ENCODE measurements at places on chromosomes 1 and 21. TPM values are rescaled to one million over a fixed set of nuclear protein-coding genes. Genes with fewer than 3 reads are reported as not detected.

The TMEM54 gene
- 878 TPM for total RNA-seq

DNA sequence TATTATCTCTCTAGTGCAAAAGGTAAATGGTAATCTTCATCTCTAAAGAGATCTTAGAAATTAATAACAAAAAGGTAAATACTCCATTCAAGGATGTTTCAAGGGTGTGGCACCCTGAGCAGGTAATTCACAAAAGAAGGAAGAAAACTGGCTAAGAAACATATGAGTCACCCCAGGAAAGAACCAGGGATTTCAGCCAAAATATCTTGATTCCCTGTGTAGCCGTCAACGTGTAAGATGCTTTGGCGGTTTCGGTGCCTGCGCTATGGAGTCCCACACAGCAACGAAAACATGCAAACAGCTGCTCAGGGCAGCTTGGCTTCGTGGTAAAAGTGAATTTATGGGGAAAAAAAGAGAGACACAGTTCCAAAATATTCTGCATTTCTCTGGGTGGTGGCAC lies 3.7 kb downstream of the ITGB2 start:
- H3K4me3 ChIP-seq: no peak overlapping the region
- H3K4me1 ChIP-seq: peaks cover 5% of the 10 kb centered on the region
- no peaks in the 10 kb centered on the region for H3K36me3 ChIP-seq
- no peak overlapping the region for H3K27ac ChIP-seq
- H3K27me3 ChIP-seq: no peaks in the 10 kb centered on the region
- DNase-seq: no peak

GRCh38 chr1:41184446-41184845 lies 57.7 kb downstream of the SCMH1 start:
- H3K27me3 ChIP-seq: no peaks in the 10 kb centered on the region
- DNase-seq: no peak
- no peaks in the 10 kb centered on the region for H3K4me1 ChIP-seq

The PARK7 gene
- 184 TPM for total RNA-seq

DNA sequence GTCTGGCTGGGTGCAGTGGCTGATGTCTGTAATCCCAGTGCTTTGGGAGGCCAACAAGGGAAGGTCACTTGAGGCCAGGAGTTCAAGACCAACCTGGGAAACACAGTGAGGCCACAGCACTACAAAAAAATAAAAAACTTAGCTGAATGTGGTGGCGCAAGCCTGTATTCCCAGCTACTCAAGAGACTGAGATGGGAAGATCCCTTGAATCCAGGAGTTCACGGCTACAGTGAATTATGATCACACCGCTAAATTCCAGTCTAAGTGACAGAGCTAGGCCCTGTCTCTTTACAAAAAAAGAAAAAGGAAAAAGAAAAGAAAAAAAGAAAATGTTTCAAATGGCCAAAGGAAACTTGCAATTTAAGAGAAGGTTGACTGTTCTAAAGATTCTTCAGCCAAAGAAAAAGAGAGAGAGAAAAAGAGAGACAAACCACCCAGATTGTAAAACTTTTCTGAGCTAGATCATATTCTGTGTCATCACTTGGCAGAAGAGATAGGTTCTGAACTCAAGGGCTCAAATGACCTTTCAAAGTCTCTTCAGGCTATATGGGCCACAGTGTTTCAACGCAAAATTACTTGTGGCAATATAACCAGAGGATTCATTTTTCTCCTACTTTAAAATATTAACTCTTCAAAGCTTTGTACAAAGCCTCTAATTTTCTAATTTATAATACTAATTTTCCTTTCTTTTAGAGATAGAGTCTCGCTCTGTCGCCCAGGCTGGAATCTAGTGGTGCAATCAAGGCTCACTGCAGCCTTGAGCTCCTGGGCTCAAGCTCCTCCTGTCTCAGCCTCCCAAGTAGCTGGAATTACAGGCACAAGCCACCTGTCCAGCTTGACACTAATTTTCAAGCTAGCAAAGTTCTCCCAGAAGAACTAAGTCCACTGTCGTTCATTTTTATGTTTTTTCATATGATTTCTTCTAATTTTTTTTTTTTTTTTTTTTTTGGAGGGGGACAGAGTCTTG lies 20.5 kb downstream of the ARID4B start:
- H3K4me3 ChIP-seq: no peak overlapping the region
- H3K27me3 ChIP-seq: no peaks in the 10 kb centered on the region
- no peaks in the 10 kb centered on the region for H3K36me3 ChIP-seq
- no peak overlapping the region for H3K27ac ChIP-seq
- H3K4me1 ChIP-seq: no peaks in the 10 kb centered on the region
- DNase-seq: no peak

The TMCO4 gene
- 26.9 TPM for total RNA-seq

The PGBD5 gene
- 14.8 TPM for total RNA-seq

- no peaks in the 10 kb centered on the region for H3K36me3 ChIP-seq
- H3K4me1 ChIP-seq: no peaks in the 10 kb centered on the region
- H3K4me3 ChIP-seq: peak overlapping the region; percentile 31
- H3K27me3 ChIP-seq: peaks cover 6% of the 10 kb centered on the region
Observed at GRCh38 chr1:121519042-121519755, 334.4 kb downstream of the SRGAP2C start.

GRCh38 chr1:6770751-6771440 lies 14.4 kb upstream of the CAMTA1 start:
- no peaks in the 10 kb centered on the region for H3K4me1 ChIP-seq
- H3K4me3 ChIP-seq: no peak overlapping the region
- DNase-seq: no peak

The CSF1 gene
- total RNA-seq: 18.1 TPM

- peaks cover 7% of the 10 kb centered on the region for H3K36me3 ChIP-seq
- no peaks in the 10 kb centered on the region for H3K4me1 ChIP-seq
- no peak for DNase-seq
- no peaks in the 10 kb centered on the region for H3K27me3 ChIP-seq
Observed at GRCh38 chr21:41483415-41483814, 24.5 kb downstream of the TMPRSS2 start.

- DNase-seq: no peak
- no peaks in the 10 kb centered on the region for H3K4me1 ChIP-seq
- no peaks in the 10 kb centered on the region for H3K36me3 ChIP-seq
- no peak overlapping the region for H3K4me3 ChIP-seq
- H3K27ac ChIP-seq: no peak overlapping the region
- H3K27me3 ChIP-seq: no peaks in the 10 kb centered on the region
Observed at GRCh38 chr1:119569095-119569494, 62.1 kb downstream of the HSD3B1 start.

DNA sequence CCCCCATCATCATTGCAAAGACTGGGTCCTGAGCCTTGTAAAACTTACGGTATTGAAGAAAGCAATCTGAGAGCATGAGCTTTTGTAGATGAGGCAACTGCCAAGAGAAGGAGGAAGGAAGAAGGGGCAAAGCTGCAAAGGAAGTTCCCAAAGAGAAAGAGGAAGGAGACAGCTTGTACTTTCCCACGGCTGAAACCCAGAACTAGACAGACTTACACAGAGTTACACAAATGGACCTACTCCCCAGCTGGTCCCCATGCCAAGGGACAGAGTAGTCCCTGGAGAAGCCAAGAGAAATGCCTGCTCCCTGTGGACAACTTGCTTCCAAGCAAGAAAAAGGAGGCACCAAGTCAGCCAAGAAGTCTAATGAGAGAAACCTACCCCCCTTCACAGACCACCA lies 22.6 kb downstream of the SLC5A9 start:
- H3K27ac ChIP-seq: no peak overlapping the region
- no peaks in the 10 kb centered on the region for H3K27me3 ChIP-seq
- DNase-seq: no peak
- no peak overlapping the region for H3K4me3 ChIP-seq

DNA sequence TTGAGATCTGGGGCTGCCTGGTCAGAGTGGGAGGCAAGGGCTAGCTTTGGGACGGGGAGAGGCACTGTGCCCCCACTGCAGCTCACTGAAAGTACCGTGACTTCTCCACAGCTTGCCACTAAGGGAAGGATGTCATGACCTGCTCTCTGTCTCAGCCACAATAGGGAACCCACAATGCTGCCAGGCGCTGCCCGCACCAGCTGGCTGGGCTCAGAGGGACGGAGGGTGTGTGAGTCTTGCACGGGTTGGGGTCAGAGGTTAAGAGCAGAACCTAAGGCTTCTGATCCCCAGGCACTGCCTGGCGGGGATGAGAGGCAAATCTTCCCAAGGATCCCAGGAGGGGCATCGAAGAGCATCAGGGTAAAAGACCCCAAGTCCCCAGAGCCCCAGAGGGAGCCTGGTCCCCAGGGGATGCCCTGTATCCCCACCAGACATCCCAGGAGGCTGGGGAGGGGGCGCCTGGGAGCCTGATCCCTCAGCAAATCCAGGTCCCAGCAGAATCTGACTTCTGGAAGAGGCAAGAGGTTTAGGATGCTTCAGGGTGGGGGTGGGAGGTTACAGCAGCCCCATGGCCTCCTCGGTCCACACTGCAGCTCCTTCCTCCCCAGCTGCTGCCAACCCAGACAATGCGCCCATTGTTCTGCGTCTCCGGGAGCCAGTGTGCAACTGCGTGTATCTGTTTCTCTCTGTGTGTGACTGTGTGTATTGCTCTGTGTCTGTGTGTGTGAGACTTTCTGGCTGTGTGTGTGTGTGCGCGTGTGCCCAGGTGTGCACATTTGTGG lies 2.0 kb upstream of the MARCKSL1 start:
- DNase-seq: peak; percentile 64
- H3K4me3 ChIP-seq: no peak overlapping the region
- H3K27me3 ChIP-seq: no peaks in the 10 kb centered on the region

DNA sequence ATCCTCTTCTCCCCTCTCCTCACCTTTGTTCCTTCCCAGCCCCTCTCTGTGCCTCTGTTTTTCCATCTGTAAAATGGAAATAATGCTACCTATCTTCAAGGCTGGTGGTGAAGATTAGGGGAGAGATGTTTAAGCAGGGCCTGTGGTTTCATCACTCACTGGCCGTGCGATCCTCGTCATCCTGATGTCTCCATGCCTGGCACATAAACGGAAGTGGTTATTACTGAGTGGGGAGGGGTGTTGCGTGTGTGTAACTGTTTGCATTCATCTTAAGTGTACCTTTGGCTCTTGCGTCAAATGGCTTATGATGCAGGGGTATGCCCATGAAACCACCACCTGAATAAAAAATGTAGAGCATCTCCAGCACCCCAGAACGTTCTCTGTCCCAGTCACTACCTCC lies 17.2 kb upstream of the C1QA start:
- H3K4me3 ChIP-seq: no peak overlapping the region
- no peaks in the 10 kb centered on the region for H3K4me1 ChIP-seq
- no peaks in the 10 kb centered on the region for H3K36me3 ChIP-seq
- no peak overlapping the region for H3K27ac ChIP-seq
- H3K27me3 ChIP-seq: peaks cover 13% of the 10 kb centered on the region
- no peak for DNase-seq

GRCh38 chr1:169044971-169045370 lies 61.5 kb upstream of the ATP1B1 start:
- no peak for DNase-seq
- no peaks in the 10 kb centered on the region for H3K36me3 ChIP-seq
- no peak overlapping the region for H3K4me3 ChIP-seq
- peaks cover 20% of the 10 kb centered on the region for H3K4me1 ChIP-seq
- no peak overlapping the region for H3K27ac ChIP-seq

- DNase-seq: no peak
- H3K36me3 ChIP-seq: no peaks in the 10 kb centered on the region
- no peak overlapping the region for H3K27ac ChIP-seq
- H3K4me1 ChIP-seq: no peaks in the 10 kb centered on the region
- H3K27me3 ChIP-seq: no peaks in the 10 kb centered on the region
- H3K4me3 ChIP-seq: no peak overlapping the region
Observed at GRCh38 chr1:7047866-7048265, 262.6 kb downstream of the CAMTA1 start.

- no peak for DNase-seq
- no peak overlapping the region for H3K27ac ChIP-seq
- no peaks in the 10 kb centered on the region for H3K4me1 ChIP-seq
Observed at GRCh38 chr1:34286511-34286910, 109.8 kb downstream of the C1orf94 start.

The ZNF593OS gene
- total RNA-seq: not detected

GRCh38 chr1:27047914-27048313 lies 35.3 kb upstream of the TENT5B start:
- no peaks in the 10 kb centered on the region for H3K27me3 ChIP-seq
- H3K36me3 ChIP-seq: no peaks in the 10 kb centered on the region
- no peak overlapping the region for H3K27ac ChIP-seq
- H3K4me3 ChIP-seq: no peak overlapping the region

DNA sequence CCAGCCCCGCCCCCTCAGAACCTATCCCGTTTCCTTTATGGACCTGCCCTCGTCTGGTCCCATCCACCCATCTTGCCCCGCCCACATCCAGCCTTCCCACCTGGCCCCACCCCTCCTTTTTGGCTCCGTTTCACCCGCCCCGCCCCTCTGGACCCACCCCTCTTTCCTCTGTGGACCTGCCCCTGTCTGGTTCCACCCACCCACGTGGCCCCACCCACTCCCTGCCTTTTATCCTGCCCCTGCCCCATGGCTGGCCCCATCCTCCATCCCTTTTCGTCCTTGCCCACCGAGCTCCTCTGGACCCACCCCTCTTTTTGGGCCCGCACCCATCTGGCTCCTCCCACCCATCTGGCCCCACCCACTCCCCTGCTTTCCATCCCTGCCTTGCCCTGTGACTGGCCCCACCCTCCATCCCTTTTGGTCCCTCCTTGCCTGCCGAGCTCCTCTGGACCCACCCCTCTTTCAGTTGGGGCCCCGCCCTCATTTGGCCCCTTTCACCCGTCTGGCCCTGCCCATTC lies 177.3 kb downstream of the CAMTA1 start:
- no peaks in the 10 kb centered on the region for H3K27me3 ChIP-seq
- peak; percentile 88 for DNase-seq
- no peaks in the 10 kb centered on the region for H3K4me1 ChIP-seq
- H3K36me3 ChIP-seq: no peaks in the 10 kb centered on the region
- no peak overlapping the region for H3K4me3 ChIP-seq
- no peak overlapping the region for H3K27ac ChIP-seq

GRCh38 chr1:185786524-185786923 lies 52.3 kb downstream of the HMCN1 start:
- H3K4me1 ChIP-seq: no peaks in the 10 kb centered on the region
- no peaks in the 10 kb centered on the region for H3K27me3 ChIP-seq
- H3K4me3 ChIP-seq: no peak overlapping the region
- no peak for DNase-seq
- no peaks in the 10 kb centered on the region for H3K36me3 ChIP-seq

GRCh38 chr1:201598396-201598795 lies 59.5 kb downstream of the NAV1 start:
- no peaks in the 10 kb centered on the region for H3K4me1 ChIP-seq
- no peaks in the 10 kb centered on the region for H3K27me3 ChIP-seq
- no peak overlapping the region for H3K4me3 ChIP-seq
- no peak for DNase-seq
- no peaks in the 10 kb centered on the region for H3K36me3 ChIP-seq
- no peak overlapping the region for H3K27ac ChIP-seq

The RIIAD1 gene
- not detected for total RNA-seq

The HSPA6 gene
- 3.6 TPM for total RNA-seq

GRCh38 chr1:171221665-171222591 lies 26.4 kb upstream of the FMO1 start:
- no peak overlapping the region for H3K27ac ChIP-seq
- no peaks in the 10 kb centered on the region for H3K27me3 ChIP-seq
- H3K36me3 ChIP-seq: no peaks in the 10 kb centered on the region
- H3K4me1 ChIP-seq: no peaks in the 10 kb centered on the region
